Mucosa of descending colon (tissue), 3 donors: ENCODE measurements at places on chromosomes 4 and X.

- no peak for DNase-seq
Observed at GRCh38 chr4:78779280-78779679, 3.1 kb downstream of the BMP2K start.

DNA sequence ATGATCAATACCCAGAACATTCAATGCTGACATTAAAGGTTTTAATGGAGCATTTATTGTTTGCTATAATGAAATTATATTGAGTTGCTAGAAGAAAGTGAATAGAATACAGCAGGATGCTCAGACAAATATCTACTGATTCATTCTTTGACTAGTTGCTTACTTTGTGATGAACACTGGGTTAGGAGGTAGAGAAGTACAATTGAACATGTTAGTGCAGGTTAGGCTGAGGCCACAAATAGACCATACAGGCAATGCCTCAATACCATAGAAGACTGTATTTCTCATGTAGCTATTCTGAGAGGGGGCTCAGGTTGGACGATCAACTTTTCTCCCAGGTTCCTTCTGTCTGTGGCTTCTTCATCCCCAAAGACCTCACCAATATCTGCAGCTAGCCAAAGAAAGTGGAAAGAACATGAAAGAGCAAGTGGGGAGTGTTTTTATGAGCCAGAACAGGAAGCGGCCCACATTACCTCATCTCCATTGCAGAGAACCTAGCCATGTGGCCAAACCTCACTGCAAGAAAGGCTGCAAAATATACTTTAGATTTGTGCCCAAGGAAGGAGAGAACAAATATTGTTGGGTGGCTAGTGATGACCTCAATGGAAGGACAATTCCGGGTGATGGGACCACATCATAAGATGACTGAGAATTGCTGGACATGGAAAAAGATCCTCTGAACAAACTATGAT, 180.3 kb upstream of the GATB start:
- no peak for DNase-seq

- no peak for DNase-seq
Observed at GRCh38 chr4:153137677-153138630, 66.3 kb upstream of the TRIM2 start.

DNA sequence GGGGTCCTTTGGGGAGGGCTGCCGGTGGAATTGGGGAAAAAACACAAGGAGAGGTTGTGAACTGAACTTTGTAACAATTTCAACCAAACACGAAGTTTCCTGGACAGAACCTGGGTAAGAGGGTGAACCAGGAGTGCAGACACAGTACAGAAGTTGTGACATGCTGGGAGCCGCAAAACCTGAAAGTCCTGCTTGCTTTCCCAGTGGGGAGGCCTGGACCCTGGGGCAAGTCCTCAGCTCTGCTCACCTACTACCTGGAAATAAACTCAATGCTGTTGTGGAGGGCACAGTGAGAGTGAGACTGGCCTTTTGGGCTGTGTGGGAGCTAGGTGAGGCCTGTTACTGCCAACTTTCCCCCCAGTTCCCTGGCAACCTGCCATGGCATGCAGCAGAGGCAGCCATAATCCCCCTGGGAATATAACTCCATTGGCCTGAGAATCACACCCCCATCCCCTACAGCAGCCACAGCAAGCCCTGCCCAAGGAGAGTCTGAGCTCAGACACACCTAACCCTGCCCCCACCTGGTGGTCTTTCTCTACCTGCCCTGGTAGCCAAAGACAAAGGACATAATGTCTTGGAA, 162.8 kb downstream of the THOC2 start:
- no peak for DNase-seq

GRCh38 chrX:54920610-54921426, at the start of gene TRO:
TSS of gene TRO (plus strand) at chrX:54920824. CDS start at chrX:54922247, 1,423 bp downstream.
- DNase-seq, result no peak

- DNase-seq, result no peak
Observed at GRCh38 chr4:131509521-131509920, 1639.6 kb upstream of the PCDH10 start.

DNA sequence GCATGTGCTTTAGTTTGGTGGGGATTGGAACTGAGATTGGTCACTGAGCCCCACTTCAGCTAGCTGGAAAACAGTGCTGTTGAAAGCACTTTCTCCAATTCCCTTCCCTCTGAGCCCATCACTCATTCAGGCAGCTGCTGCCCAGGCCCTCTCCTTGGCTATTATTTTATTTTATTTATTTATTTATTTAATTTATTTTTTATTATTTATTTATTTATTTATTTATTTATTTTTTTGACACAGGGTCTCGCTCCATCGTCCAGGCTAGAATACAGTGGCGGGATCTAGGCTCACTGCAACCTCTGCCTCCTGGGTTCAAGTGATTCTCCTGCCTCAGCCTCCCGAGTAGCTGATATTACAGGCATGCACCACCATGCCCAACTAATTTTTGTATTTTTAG, 51.8 kb upstream of the RBPJ start:
- DNase-seq, result no peak

DNA sequence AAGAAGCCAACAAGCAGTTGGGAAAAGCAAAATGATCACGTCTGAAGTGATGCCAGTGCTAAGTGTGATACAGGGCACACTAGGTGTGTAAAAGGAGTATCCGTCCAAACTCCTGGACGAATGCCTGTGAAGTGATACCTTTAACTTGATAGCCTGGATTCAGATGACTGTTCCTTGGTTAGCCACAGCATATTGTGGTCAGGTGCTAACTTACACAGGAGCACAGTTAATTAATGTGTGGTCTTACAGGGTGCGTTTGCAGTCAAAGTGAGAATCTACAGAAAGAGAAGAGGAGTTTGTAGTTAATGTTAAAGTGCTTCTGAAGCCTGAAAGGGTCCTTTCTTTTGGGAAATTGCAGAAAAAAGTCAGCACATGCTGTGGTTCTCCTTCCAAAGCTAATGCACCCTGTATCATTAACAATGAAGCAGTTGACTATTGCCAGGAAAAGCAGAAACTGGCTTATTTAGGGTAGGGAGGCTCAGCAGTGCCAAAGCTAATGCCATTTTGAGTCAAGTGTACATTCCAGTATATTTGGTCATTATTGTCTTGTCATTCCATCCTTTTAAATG, 61.1 kb downstream of the DCLK2 start:
- DNase-seq, result no peak

DNA sequence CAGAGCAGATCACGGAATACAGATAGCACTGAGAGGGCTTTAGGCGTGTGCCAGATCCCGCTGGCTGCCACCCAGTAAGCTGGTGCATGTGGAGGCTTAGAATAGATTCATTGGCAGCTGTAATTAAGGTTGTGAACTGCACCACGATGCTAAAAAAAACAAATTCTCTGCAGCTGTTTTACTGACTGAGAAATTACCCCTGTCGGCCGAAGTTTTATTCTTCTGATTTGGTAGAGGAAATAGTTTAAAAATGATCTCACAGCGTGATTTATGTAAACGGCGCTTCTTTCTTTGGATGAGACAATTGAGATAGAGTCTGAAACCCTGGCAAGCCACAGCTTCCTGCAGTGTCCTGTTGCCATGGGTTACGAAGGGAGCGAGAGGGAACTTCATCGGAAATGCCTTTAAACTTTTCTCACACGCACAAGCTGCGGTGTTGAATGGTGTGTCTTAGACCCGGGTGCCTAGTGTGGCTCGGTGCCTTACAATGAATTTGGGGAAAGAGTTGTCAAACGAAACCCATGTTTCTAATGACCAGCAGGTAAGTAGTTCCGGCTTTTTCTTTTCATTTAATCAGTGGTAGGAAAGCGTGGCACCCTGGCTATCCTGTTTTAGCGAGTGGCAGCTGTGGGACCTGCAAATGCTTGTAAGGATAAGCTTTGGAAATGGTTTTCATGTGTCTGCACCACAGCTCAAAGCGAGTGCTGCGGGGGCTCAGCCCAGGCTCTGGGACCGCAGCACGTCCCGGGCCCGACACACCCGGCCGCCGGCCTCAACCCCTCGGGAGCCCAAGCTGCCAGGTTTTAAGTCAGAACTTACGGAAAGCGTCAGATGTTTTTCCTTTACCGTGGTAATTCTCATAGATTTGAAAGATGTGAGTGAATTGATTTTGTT, 71.7 kb upstream of the HGFAC start:
- DNase-seq, result no peak

GRCh38 chrX:40074080-40074958, 23.4 kb downstream of the BCOR start:
- no peak for DNase-seq

GRCh38 chr4:87967193-87967592, 8.3 kb upstream of the SPP1 start:
- no peak for DNase-seq

DNA sequence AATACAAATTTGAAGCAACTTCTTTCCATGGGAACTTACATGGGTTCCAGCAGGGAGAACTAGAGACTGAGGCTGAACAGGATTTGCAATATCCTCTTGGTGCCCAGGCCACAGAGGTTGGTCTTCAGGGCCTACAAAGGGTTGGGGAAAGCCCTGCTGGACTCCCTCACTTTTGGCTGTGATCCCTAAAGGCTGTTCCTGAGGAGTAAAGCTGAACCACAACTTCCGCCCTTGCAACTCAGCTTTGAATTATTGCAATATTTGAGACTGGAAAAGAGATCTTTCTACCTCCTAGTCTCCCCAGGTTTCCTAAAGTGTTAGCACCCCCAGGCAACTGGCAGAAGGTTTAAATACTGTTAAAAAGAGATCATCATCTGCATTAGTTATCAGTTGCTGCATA, 26.9 kb downstream of the DCHS2 start:
- no peak for DNase-seq
